Activated CD8-positive, alpha-beta memory T cell treated with anti-CD3 and anti-CD28 coated beads, Interleukin-2, amount 10 ng/mL, durations not matched to agents 7 days and 5 days (primary cell): ENCODE measurements at places on chromosomes 6 and 20. TPM values are rescaled to one million over a fixed set of nuclear protein-coding genes. Genes with fewer than 3 reads are reported as not detected.

DNA sequence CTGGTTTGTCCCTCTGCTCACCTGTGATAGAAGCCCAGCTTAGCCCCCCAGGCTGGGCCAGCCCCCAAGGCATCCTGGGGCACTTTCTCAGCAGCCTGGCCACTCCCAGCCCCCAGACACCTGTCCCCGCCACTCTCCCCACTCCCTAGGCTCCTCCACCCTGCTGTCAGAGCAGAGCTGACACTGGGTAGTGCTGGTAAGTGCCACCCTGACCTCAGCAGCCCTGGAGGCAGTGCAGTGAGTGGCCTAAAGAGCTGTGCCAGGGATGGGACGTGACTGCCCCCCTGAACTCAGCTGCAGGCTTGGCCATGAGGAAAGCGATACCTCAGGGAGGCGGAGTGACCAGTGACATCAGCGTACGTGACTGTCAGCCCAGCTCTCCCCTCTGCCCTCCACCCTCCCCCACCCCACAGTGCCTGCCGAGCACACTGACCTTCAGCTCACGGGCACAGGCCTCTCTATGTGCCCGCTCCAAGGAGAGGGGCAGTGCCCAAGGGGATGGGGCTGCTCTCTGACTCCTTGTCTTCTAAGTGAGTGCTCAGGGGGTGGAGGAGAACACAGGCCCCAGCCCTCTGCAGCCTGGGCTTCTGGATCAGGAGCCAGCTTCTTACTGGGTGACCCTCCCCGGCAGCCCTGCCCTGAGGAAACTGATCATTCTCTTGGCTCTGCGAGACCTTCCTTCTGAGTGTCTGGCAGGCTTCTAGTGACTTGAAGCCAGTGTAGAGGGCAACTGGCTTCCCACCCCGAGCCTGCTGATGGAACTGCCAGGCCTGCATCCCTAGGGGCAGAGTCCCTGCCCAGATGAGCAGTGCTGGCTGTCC is 172.7 kb downstream of the MRPL14 start:
- H3K27ac ChIP-seq, result no peak overlapping the region
- H3K27me3 ChIP-seq, result peaks cover 36% of the 10 kb centered on the region
- no peaks in the 10 kb centered on the region for H3K36me3 ChIP-seq
- no peak for DNase-seq

GRCh38 chr6:138597336-138597735 is 98.0 kb upstream of the NHSL1 start:
- H3K27me3 ChIP-seq, result peaks cover 11% of the 10 kb centered on the region
- DNase-seq, result no peak
- H3K4me1 ChIP-seq, result peaks cover 20% of the 10 kb centered on the region
- no peaks in the 10 kb centered on the region for H3K36me3 ChIP-seq
- H3K27ac ChIP-seq, result no peak overlapping the region
- H3K4me3 ChIP-seq, result no peak overlapping the region

- H3K4me1 ChIP-seq, result peaks cover 5% of the 10 kb centered on the region
- no peak overlapping the region for H3K27ac ChIP-seq
- no peaks in the 10 kb centered on the region for H3K27me3 ChIP-seq
- H3K36me3 ChIP-seq, result peaks cover 1% of the 10 kb centered on the region
- H3K4me3 ChIP-seq, result no peak overlapping the region
Observed at GRCh38 chr6:25452031-25452430, 172.9 kb downstream of the CARMIL1 start.

GRCh38 chr6:45947807-45948206 is 67.9 kb downstream of the CLIC5 start:
- H3K36me3 ChIP-seq, result peaks cover 2% of the 10 kb centered on the region
- no peak for DNase-seq
- H3K4me1 ChIP-seq, result peaks cover 10% of the 10 kb centered on the region
- no peak overlapping the region for H3K27ac ChIP-seq
- H3K4me3 ChIP-seq, result no peak overlapping the region

DNA sequence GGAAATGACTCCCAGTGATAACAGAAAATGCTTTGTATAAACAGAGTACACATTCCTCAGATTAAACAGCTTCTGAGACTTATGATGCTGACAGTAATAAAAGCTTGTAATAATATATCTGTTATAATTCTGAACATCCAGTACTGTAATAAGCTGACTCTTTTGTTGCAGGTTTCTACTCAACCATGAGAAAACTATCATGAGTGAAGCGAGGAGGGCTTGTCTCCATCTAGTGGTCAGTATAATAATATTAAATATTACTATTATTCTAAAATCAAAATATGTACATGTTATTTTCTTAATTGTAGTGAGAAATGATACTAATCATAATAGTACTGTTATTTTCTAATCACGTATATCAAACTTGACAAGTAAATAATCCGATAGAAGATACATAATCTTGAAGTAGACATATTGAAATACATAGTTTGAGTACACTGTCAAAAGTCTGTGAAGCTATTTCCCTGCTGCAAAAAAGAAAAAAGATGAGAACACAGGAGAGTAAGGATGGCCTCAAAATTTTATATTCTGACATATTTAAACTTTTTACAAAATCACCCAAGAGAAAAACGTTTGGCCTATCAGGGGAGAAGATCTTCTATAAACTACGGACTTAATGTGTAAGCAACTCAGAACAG is 183.1 kb downstream of the MOXD1 start:
- H3K27me3 ChIP-seq, result peaks cover 3% of the 10 kb centered on the region
- no peaks in the 10 kb centered on the region for H3K4me1 ChIP-seq
- no peak for DNase-seq
- H3K27ac ChIP-seq, result no peak overlapping the region
- H3K4me3 ChIP-seq, result no peak overlapping the region

DNA sequence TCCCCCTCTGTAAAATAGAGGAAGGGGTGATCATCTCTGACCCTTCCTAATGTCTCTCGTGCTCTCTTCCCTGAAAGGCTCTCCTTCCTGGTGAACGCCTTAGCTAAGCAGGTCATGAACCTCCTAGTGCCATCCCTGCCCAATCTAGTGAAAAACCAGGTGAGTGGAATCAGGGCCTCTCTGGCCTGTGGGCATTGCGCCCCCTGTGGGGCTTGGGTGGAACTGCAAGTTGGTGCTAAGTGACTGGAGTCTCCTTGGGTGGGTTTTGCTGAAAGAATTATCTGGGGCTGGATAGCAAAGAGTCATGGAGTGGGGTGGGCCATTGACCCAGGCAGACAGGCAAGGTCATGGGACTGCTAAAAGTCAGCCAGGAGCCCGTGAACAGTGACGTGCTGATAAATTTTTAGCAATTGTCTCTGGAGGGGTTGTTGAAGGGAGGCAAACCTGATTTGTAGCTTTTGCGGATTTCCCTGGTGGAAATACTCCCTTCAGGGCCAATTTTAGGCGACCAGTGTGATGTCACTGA is 8.9 kb downstream of the BPIFB1 start:
- H3K4me3 ChIP-seq, result no peak overlapping the region
- H3K36me3 ChIP-seq, result no peaks in the 10 kb centered on the region
- H3K4me1 ChIP-seq, result no peaks in the 10 kb centered on the region
- DNase-seq, result peak; percentile 73
- H3K27me3 ChIP-seq, result peaks cover 21% of the 10 kb centered on the region

DNA sequence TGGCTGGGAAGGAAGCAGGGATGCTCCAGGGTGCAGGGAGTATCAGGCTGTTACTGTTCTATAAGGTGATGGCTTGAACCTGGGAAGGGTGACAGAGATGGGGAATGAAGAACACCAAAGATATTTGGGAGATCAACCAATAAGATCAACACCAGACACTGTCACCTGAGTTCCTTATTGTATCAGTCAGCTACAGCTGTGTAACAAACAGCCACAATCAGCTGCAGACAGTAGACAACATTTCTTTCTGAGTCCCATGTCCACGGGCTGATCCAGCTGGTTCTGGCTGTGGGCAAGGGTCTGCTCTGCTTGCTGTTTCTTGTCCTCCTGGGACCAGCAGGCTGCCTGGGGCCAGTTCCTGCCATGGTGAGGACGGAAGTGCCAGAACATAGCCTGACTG is 31.3 kb upstream of the SLCO4A1 start:
- DNase-seq, result no peak
- H3K4me1 ChIP-seq, result peaks cover under 1% of the 10 kb centered on the region
- no peak overlapping the region for H3K27ac ChIP-seq
- H3K36me3 ChIP-seq, result no peaks in the 10 kb centered on the region
- peaks cover 29% of the 10 kb centered on the region for H3K27me3 ChIP-seq
- H3K4me3 ChIP-seq, result no peak overlapping the region

Gene DHX16
- total RNA-seq, result 49.6 TPM

Gene SNAI1
- 0.61 TPM for total RNA-seq

Gene SLC17A3
- 0.26 TPM for total RNA-seq

Gene PDE10A
- not detected for total RNA-seq

Gene PRL
- total RNA-seq, result not detected
